ENCODE measurements at places on chromosomes 12 and 14.
A peak's percentile ranks its signal among the peaks of the same experiment; 100 is the strongest.

DNA sequence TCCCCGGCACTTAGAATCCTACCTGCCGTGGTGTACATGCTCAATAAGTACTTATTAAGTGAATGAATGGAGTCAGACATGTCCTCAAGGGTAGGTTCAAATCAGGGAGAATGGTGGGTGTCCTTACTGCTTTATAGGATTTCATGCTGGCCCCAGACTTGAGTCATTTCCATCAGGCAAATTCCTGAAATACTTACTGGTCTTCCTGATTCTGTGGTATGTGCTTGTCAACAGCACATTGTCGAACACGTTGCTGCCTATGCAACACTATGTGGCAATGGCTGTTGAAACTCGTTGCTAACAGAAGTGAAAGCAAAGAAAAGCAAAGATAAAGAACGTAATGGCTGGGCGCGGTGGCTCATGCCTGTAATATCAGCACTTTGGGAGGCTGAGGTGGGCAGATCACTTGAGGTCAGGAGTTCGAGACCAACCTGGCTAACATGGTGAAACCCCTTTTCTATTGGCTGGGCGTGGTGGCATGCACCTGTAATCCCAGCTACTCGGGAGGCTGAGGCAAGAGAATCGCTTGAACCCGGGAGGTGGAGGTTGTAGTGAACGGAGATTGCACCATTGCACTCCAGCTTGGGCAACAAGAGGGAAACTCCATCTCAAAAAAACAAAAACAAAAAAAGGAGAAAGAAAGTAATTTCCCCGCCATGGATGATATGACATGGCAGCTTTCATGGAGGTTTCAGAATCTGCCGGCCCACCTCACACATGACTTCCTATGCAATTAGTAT lies 214.9 kb downstream of the ZFP36L1 start:
- DNase-seq = no peak

DNA sequence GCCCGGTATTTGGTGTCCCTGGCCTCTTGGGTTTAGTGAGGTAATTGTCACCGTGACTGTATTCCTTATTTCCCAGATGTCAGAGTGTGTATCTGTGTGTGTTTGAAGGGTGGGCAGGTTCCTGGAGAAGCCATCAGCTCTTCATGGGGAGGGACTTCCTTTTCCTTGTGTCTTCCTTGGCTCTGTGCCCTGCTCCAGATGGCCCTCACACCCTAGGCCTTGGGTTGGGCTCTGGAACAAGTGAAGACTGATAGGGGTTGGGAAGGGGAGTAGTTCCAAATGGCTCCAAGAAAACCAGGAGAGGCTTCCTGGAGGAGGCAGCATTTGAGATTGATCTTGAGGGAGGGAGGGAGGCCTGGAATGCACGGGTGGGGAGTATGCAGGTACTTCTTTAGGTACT lies 43.8 kb upstream of the PRIMA1 start:
- DNase-seq = no peak

DNA sequence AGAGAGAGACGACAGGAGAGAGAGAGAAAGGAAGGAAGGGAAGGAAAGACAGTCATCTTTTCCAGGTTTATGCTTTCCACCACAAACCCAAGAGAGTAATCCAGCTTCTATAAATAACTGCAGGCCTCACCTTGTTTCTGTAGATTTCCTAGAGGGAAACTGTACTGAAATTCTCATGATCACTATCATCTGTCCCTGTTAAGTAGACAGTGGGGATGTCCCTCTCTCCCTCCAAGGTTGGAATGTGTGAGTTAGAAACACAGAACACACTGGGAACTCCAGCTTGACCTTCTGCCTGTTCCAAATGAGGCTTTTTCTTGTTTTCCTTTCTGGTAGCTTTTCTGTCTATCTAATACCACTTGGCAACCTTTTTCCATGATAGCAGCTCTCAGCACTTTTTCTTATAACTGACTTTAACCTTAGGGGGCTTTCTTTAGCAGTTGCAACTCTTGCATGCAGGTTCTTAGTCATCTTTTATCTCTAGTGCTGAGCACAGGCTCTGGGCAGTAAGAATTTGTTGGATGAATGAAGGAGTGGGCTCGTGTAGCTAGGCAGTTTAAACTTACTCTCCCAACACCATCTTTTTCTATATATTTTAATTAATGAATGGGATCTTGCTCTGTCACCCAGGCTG lies 22.8 kb upstream of the FBXO33 start:
- DNase-seq = no peak

- no peak for DNase-seq
These were observed 104.3 kb upstream of the TMCC3 start for GRCh38 chr12:94754653-94755052.

DNA sequence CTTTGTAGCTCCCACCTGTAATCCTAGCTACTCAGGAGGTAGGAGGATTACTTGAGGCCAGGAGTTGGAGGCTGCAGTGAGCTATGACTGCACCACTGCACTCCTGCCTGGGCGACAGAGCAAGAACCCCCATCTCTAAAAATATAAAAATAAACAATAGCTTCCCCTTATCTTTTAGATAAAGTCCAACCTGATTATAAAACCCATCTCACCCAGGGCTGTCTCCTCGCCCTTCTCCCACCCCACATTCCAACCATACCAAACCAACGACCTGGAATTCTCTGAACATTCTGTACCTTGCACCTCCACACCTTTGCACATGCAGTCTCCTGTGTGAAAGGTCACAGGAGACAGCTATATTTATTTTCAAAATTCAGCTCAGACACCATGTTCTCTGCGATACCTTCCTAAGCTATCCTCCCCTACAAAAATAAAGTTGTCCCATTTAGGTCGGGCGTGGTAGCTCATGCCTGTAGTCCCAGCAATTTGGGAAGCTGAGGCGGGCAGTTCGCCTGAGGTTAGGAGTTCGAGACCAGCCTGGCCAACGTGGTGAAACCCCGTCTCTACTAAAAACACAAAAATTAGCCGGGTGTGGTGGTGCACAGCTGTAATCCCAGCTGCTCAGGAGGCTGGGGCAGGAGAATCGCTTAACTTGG lies 7.7 kb downstream of the SLC7A7 start:
- no peak for DNase-seq

GRCh38 chr14:76726551-76726970 lies 34.7 kb upstream of the VASH1 start:
- no peak for DNase-seq

DNA sequence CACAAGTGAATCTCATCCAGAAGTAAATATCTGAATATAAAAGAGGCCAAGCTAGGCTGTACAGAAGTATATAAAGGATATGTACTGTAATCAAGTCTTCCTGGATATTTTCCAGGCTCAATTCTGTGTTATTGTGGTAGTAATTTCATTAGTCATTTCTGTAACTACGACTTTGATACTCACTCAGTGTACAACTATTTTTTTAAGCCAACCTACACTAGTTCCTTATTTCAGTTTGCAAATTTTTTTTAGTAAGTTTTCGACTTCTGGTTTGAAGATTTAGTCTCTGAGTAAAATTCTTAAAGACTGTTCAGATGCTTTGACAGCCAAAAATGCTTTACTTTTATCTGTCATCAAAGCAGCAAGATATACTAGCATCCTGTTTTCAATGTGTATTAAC lies 130.8 kb downstream of the CAPZA3 start:
- DNase-seq = no peak

GRCh38 chr12:96889273-96889933 lies 17.7 kb upstream of the NEDD1 start:
- DNase-seq = no peak

- no peak for DNase-seq
These were observed 1.0 kb downstream of the HOMEZ start for GRCh38 chr14:23284654-23285529.

DNA sequence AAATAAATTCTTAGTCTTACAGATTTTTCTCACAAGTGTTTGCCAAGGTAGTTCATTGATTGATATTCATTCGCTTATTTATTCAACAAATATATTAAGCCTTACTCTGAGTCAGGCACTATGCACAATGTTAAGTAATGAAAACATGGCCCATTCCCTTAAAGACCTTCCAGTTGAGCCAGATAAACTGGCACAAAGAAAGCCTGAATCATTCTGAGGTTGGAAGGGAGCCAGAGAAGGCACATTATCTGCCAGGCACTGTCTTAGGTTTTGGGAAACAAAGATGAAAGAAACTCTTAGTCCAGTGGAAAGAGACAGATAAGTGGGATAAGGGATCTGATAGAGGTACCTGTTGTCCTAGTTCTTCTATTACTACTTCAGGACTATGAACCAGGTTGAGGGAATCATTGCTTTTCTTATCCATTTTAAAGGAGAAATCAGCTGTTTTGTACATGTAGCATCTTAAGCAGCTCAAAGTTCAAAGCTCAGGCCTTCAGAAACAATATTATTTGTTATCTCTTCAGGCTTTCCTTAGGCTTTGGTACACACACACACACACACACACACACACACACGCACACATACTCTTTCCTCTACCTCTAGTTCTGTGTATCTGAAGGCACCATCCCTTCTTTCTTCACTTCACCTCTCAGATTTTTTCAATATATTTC lies 27.0 kb downstream of the PDE6H start:
- no peak for DNase-seq

DNA sequence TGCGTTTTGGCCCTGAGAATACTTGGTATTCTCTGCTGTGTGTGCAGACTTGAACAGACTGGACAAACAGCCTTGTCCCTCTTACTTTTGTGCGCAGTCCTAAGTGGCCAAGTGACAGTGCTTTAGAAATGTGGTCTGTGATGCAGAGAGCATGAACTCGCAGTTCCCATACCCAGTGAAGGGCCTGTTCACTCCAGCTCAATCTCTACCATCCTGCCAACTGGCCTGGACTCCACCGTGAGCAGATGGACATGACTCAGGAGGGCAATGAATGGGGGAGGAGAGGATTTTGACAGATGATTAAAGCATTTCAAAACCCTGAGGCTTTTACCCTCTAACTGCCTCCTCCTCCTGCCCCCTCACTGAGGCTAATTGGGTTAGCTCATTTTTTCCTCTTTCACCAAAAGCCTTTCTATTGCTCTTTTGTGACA lies 62.5 kb upstream of the PYGL start:
- DNase-seq = no peak

DNA sequence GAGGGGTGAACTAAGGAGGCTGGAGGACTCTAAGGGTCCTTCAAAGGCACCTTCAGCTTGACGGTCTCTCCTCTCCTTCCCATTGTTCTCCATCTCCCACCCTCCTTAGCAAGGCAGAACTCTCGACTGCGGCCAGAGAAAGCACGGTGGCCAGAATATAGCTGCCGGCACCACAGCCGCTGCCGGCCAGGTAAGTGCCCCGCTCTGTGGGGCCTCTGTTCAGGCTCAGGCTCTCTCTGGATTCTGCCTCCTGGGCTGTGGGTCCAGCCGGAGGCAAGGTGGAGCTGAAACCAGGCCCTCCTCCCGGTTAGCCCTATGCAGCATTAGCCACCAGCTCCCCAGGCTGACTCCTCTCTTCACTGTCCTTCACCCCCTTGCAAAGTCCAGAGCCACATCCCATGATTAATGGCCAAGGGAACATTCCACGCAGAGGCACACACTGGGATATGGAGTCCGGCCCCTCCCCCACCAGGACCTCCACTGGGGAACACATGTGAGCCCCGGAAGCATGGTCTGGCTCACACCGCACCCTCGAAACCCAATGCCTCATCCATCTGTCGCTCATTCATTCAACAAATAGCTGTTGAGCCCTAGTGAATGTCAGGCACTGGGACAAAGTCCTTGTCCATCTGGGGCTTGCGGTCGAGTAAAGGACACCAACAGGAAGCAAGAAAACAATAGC lies 25.2 kb downstream of the LTBP2 start:
- no peak for DNase-seq

GRCh38 chr12:14766649-14767215 lies 36.5 kb downstream of the WBP11 start:
- DNase-seq = no peak

DNA sequence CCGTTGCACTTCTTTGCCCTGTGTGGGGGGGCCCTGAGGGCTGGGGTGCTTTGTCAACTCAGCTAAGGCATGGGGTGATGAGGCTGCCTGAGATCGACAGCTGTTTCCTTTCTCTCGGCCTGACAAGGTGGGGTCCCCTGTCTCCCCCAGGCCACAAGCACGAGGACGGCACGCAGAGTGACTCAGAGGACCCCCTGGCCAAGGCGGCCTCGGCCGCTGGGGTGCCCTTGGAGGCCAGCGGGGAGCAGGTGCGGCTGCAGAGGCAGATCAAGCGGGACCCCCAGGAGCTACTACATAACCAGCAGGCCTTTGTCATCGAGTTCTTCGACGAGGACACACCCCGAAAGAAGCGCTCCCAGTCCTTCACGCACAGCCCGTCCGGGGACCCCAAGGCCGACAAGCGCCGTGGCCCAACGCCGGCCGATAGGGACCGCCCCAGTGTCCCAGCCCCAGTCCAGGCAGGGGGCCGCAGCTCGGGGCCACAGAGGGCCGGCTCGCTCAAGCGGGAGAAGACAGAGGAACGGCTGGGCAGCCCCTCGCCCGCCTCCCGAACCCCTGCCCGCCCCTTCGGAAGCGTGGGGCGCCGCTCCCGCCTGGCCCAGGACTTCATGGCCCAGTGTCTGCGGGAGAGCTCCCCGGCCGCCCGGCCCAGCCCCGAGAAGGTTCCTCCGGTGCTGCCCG lies 18.8 kb downstream of the CEP170B start:
- DNase-seq = no peak

- DNase-seq = no peak
These were observed 14.5 kb upstream of the TESPA1 start for GRCh38 chr12:54998958-54999510.

- no peak for DNase-seq
These were observed 27.6 kb upstream of the GALNT9 start for GRCh38 chr12:132356691-132357622.

GRCh38 chr12:112167718-112168525 lies 42.6 kb downstream of the TRAFD1 start:
- DNase-seq = no peak

DNA sequence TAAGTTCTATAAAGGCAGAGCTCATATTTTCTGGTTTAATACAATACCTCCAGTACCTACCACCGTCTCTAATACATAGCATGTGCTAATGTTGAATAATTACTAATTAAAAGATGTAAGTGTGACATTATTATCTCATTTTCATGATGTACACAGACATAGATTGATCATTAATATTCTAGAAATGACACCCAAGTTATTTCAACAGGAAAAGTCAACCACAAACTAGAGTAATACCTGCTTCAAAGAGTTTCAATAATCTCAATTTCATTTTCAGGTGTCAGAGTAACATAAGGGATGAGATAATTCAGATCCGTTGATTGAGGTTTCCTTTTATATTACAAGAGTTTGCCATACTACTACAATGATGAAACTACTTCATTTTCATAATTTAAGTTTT lies 388.9 kb downstream of the SOX5 start:
- DNase-seq = no peak

- DNase-seq = peak; percentile 17
These were observed 1356.9 kb downstream of the TMEM121 start for GRCh38 chr14:106883218-106883692.

- DNase-seq = no peak
These were observed 5.5 kb upstream of the GABARAPL1 start for GRCh38 chr12:10207136-10207535.

GRCh38 chr12:47767216-47767724 lies 5.8 kb upstream of the SLC48A1 start:
- peak; percentile 87 for DNase-seq

DNA sequence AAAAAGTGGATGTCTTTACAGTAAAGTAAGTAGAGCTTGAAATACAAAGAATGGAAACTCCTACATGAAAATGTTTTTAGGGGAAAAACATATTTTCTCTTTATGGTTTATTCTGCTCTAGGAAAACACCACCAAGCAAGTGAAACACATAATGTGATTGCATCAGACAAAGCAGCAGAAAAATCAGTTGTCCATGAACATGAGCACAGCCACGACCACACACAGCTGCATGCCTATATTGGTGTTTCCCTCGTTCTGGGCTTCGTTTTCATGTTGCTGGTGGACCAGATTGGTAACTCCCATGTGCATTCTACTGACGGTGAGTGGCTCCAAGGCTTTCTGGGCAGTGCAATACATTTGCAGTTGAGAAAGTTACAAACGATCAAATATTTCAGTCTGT lies 42.6 kb upstream of the PLEKHD1 start:
- no peak for DNase-seq
